Left lung (tissue), 14 donors: ENCODE measurements at places on chromosomes 11 and 22.

- no peak for DNase-seq
These were observed 121.2 kb downstream of the IGLL1 start for GRCh38 chr22:23458663-23459541.

GRCh38 chr11:104467404-104467803 is 303.5 kb upstream of the PDGFD start:
- DNase-seq = no peak

- no peak for DNase-seq
These were observed 105.5 kb upstream of the TOP3B start for GRCh38 chr22:22087854-22088657.

DNA sequence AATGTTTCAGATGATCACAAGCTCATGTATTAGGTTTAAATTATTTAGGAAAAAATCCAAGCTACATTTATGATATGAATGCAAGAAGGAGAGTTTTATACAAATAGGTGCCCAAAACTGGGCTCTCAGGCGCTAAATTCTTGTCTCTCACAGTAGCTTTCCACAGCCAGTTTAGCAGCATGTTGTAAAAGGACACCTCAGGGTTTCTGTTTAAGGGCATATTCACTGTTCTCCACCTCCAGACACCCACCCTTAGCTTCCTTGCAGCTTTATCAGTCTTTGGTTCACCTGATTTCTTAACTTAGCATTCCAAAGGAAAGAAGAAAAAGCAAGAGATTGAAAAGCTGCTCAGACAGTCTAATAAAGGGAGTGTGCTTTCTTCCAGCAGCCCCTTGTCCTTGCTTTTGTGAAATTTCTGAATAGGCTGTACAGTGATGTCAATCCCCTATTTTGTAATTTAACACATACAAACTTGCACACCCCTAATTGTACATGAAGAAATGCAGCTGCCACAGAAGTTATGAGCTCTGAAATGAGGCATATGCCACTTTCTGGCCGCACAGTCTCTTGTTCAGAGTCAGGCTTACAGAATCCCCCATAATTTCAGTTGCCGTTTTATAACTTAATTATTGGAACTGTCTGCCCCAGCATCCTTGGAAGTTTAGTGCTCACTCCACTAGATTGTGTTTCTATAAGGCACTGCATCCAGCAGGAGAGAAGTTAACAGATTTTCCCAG is 262.1 kb downstream of the DDX10 start:
- DNase-seq = no peak

DNA sequence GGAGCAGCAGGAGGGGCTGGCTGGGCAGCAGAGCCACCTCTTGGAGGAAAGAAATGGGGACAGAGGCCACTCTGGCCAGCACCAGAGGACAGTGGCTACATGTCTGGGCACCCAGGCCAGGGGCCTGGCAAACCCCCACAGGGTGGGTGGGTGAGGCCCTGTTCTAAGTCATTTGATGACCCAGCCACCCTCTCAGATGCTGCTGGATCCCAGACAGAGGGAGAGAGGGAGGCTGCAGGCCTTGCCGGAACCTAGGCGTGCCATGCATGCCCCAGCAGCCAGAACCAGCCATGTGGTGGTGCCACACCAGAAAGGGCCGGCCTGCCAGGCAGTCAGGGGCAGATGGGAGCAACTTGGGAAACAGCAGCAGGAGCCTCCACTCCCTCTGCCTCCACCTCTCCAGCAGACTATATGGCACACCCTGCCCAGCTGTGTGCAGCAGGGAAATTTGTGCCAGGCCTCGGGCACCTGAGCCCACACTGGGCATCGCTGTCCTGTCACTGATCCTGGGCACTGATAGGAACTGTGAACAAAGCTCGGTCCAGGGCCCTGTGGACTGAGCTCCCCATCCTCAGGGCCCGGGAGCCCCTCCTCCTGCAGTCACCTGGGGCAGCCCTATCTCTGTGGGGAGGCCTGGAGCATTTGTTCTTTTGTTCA is 45.2 kb downstream of the RTN4R start:
- DNase-seq = no peak

DNA sequence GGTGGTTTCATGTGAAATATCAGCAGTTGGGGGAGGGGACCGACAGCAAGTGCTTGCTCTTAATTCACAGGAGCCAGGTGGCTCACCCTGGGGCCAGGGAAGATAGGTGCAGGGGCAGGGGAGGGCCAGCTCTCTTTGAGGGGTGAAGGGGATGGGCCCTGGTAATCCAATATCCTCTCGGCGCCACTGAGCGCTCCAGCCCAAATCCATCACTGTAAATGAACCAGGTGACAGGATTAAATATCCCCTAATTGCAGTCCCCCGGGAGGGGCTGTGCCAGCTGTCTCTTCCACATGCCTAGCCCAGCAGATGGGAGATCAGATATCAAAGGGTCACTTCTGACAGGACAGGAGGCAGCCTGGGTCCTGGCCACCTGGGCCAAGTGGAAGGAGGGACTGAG is 531.8 kb upstream of the CADM1 start:
- DNase-seq = no peak

GRCh38 chr11:85902353-85902752 is 47.2 kb downstream of the CCDC83 start:
- no peak for DNase-seq

GRCh38 chr11:84824624-84825023 is 802.5 kb downstream of the DLG2 start:
- no peak for DNase-seq

- DNase-seq = no peak
These were observed at the start of gene OR6Q1 for GRCh38 chr11:58030653-58031052. Gene OR6Q1, plus strand, starts transcription at chr11:58030953. Its CDS starts 0 bp downstream, at chr11:58030953.

GRCh38 chr11:19672586-19673206 is 39.9 kb upstream of the NAV2 start:
- no peak for DNase-seq

DNA sequence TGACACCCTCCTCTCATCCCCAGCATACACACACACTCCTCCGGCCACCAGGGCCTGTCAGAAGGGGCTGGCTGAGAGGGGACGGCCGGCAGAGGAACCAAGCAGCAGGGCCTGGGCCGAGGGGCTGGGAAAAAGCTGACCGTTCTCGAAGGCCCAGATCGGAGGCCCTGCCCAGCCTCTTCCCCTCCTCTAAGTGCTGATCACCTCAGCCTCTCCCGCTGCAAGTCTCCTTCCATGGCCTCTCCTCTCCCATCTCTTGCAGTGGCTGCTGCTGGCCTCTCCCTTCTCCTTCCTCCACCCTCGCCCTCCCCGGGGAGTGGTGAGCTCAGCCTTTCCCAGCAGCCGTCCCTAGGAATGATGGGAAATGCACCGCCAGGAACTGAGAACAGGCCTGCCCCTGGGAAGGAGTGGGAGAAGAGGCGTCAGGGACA is 39.6 kb downstream of the ARRB1 start:
- DNase-seq = peak; percentile 65

DNA sequence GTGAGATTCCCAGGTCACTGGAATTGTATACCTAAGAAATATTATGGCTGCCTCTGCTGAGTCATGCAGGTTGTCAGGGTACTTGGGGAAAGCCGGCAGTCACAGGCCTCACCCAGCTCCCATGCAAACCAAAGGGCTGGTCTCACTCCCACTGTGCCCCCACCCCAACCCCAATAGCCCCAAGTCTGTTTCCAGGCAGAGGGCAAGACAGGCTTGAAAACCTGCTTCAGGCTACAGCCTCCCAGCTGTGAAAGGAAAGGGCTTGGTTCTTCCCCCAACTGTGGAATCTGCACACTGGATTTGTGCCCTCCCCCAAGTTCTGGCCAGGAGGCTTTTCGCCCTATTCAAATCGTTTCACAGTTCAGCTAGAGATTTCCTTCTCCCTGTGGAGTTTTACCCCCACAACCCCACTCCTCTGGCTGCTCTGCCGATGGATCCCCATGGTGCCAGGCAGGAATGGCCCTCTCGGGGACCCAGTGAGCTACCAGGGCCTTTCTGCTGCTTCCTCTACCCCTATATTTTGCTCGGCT is 37.0 kb upstream of the ABTB2 start:
- DNase-seq = no peak

DNA sequence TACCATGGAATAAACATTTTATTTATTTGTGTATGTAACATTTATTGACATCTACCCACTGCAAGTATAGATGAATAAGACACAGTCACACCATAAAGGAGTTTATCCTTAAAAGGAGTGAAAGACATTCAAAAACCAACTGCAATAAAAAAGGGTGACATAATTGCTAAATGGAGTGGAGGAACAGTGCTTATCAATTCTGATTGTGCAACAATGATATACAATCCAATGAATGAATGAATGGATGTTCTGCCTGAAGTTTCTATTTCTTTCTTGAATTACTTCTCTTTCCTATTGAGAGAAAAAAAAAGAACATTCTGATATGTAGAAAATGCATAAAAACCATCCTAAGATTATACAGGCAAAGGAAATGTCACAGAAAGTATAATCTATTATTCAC is 10.0 kb downstream of the MMP7 start:
- DNase-seq = no peak

DNA sequence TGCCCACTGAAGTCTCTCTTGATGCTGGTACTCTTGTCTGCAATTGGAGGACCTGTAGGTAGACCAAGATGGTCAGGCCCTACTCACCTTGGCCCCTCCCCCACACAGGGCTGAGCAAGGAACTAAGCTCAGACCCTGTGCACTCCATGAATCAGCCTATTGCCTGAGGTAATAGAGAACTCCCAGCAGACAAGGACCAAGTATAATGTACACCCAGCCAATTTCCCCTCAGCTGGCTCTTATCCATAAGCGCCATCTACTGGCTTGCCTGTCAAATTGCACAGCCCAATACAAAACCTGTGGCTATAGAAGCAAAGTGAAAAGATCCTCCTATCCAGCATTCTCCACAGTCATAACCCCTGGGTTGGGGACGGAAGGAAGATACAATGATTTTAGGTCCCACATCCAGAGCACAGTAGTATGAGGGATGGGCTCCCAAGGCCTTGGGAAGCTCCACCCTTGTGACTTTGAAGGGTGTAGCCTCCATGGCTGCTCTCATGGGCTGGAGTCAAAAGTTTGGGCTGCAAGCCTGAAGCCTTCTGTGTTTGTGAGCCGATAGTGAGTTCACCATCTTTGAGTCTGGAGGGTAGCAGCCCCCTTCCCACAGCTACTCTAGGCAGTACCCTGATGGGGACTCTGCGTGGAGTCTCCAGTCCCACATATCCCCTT is 56.0 kb downstream of the GLYATL2 start:
- DNase-seq = no peak

DNA sequence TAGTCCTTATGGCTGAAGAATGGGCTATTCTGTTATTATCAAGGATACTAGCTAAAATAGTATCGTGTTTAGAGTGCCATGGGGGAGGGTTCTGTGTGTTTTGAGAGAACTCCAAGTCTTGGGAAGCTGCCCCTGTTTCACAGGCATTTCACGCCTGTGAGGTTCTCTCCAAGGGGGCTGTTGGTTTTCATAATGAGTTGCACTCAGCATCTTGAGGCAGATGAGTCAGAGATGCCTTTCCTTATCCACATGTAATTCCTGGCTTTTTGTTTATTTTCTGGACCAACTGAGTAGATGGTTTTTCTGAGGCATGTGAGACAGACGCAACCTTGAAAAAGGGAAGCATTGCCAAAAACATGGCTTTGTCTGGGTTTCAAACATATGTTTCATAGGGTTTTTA is 203.7 kb downstream of the ARHGAP42 start:
- no peak for DNase-seq

DNA sequence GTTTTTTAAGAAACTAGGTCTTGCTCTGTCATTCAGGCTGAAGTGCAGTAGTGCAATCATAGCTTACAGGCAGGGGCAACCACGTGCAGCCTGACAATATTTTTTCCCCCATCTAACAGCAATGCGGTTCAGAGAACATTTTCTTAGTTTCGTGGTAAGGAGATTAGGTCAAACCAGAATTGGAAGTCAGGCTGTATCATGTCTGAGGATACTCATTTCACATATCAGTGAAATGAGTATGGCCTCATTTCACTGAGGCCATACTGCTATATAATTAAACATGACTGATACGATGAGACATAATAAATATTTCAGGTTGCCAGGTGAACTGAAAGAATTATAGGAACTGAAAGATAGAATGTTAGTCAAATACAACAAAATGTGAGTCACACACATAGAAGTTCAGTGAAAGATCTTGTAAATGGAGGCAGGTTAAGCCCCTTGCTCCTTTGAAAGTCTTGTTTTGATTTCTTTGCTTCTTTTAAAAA is 32.5 kb upstream of the IZUMO1R start:
- no peak for DNase-seq

- no peak for DNase-seq
These were observed 1.7 kb downstream of the ANKK1 start for GRCh38 chr11:113389272-113389671.

- DNase-seq = no peak
These were observed 876.9 kb upstream of the RAG2 start for GRCh38 chr11:37474889-37475288.

DNA sequence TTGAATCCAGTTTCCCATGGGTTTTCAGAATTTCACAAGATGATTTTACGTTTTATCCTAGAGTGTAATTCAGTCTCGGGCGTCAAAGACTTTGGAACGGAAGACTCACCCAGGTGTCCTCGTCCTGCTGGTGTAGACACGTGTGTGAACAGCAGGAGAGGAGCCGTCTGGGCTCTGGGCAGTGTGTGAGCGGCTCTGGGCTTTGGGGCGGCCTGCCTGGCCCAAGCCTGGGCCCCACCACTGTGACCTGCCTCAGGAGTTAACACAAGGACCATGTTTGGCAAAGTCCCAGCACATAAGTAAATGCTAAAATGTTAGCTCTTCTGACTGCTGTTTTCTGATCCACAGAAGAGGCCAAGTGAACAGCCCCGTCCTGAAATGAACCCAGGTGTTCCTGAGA is 1093.3 kb downstream of the BRD1 start:
- DNase-seq = no peak

DNA sequence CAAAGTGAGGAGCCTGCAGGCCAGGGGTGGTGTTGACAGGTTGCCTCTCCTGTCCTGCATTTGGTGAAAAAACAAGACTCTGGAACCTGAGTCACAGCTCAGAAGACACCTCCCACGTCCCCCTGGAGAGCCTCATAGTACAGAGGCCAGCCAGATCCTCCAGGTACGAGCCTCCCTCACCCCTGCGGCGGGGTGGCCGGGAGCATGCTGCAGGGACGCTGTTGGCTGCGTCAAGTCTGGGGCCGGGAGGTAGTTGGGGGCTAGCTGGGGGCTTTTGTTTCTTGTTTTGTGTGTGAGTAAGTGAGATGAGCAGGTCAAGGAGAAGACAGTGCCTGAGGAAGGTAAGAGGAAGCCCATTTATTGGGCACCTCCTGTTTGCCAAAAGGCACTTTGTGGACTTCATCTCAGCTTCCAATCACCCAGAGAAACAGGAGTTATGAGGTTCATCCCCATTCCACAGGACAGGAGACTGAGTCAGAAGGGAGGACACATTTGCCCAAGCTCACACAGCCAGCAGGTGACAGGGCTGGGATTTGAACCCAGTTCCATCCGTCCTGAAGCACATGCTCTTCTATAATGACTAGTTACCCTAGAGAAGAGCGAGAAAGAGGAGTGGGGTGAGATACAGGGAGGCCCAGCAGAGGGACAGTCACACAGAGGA is 18.3 kb upstream of the WNT11 start:
- DNase-seq = no peak

- peak; percentile 55 for DNase-seq
These were observed 757 bp downstream of the SPI1 start for GRCh38 chr11:47377571-47378009.
